ENCODE measurements at places on chromosomes 3 and 15.
A peak's percentile ranks its signal among the peaks of the same experiment; 100 is the strongest.

DNA sequence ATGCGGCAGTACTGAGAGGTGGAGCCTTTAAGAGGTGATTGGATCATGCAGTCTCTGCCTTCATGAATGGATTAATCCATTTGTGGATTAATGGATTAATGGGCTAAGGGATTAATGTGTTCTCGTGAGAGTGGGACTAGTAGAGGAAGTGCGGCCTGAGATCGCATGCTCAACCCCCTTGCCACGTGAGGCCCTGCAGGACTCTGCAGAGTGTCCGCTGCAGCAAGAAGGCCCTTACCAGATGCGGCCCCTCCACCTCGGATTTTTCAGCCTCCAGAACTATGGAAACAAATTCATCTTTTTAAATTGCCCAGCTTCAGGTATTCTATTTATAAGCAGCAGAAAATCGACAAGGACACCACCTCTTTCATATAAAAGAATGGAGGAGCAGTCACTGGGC is 148.8 kb downstream of the TPRA1 start:
- no peak overlapping the region for H3K4me3 ChIP-seq
- H3K36me3 ChIP-seq = no peaks in the 10 kb centered on the region
- H3K4me1 ChIP-seq = no peaks in the 10 kb centered on the region
- no peak for DNase-seq

DNA sequence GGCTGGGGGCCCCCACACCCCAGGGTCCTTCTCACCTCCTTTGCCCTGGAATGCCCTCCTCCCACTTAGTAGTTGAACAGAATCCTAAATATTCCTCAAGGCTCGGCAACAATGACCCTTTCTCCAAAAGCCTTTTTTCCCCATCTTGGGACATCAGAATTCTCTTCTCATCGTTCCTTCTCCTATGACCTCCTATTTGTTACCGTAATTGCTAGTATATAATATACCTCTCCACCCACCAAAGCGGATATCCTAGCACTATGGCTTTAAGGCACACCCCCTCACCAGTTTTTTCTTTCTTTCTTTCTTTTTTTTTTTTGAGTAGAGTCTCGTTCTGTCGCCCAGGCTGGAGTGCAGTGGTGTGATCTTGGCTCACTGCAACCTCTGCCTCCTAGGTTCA is 16.8 kb downstream of the HDAC11 start:
- DNase-seq = no peak
- peaks cover 8% of the 10 kb centered on the region for H3K36me3 ChIP-seq
- H3K27ac ChIP-seq = no peak overlapping the region

GRCh38 chr15:58285212-58285920 is 146.4 kb upstream of the LIPC start:
- H3K4me1 ChIP-seq = no peaks in the 10 kb centered on the region
- H3K4me3 ChIP-seq = no peak overlapping the region
- H3K36me3 ChIP-seq = no peaks in the 10 kb centered on the region

GRCh38 chr3:29755416-29755815 is 474.5 kb downstream of the RBMS3 start:
- H3K4me3 ChIP-seq = no peak overlapping the region
- no peaks in the 10 kb centered on the region for H3K36me3 ChIP-seq
- no peaks in the 10 kb centered on the region for H3K27me3 ChIP-seq
- H3K4me1 ChIP-seq = peaks cover 26% of the 10 kb centered on the region
- DNase-seq = no peak
- H3K27ac ChIP-seq = no peak overlapping the region

- H3K4me3 ChIP-seq = peak overlapping the region; percentile 6
- DNase-seq = peak; percentile 75
- H3K27ac ChIP-seq = peak overlapping the region; percentile 43
- peaks cover 19% of the 10 kb centered on the region for H3K4me1 ChIP-seq
These were observed 31.1 kb downstream of the FAM174B start for GRCh38 chr15:92624401-92624991.

DNA sequence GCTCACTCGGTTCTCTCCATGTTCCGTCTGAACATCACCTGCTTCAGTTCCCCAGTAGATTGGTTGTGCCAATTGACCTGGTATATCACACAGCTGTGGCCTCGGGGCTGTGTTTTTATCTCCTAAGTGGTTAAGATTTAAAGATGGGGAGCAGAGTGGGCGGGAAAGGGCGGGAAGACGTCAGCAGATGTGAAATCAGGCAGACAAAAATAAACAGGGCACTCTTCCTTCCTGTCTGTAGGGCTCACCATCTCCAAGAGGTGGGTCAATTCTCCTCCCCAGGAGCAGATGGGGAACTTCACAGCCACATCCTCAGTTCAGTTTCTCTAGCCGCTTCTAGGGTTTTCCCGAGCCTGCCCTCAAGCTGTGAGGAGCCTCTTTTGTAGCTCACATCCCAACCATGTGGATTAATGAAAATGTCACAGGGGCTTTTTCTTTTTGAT is 26.8 kb upstream of the LIMD1 start:
- H3K4me3 ChIP-seq = no peak overlapping the region
- H3K4me1 ChIP-seq = peaks cover 6% of the 10 kb centered on the region
- peak overlapping the region; percentile 39 for H3K27ac ChIP-seq
- no peaks in the 10 kb centered on the region for H3K27me3 ChIP-seq
- DNase-seq = no peak
- H3K36me3 ChIP-seq = no peaks in the 10 kb centered on the region

DNA sequence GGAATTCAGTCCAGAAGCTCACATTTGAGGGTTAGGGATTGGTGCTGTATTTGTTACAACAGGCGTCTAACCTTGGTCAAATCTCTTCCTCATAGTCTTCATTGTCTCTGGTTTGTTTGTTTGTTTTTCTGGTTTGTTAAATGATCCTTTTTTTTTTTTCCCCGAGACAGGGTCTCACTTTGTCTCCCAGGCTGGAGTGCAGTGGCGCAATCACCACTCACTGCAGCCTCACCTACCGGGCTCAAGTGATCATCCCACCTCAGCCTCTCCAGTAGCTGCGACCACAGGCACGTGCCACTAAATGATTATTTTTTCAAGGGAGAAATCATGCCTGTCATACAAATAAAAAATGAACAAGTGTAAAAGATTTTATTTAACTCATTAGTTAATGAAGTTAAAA is 14.3 kb upstream of the ADPGK start:
- DNase-seq = no peak
- no peak overlapping the region for H3K27ac ChIP-seq

GRCh38 chr3:84692261-84692660 is 266.5 kb upstream of the CADM2 start:
- no peaks in the 10 kb centered on the region for H3K4me1 ChIP-seq
- H3K36me3 ChIP-seq = no peaks in the 10 kb centered on the region
- DNase-seq = no peak
- no peak overlapping the region for H3K27ac ChIP-seq

- no peaks in the 10 kb centered on the region for H3K4me1 ChIP-seq
- no peak overlapping the region for H3K27ac ChIP-seq
- peaks cover 66% of the 10 kb centered on the region for H3K36me3 ChIP-seq
- no peak overlapping the region for H3K4me3 ChIP-seq
These were observed 33.0 kb downstream of the NME9 start for GRCh38 chr3:138296639-138297038.

DNA sequence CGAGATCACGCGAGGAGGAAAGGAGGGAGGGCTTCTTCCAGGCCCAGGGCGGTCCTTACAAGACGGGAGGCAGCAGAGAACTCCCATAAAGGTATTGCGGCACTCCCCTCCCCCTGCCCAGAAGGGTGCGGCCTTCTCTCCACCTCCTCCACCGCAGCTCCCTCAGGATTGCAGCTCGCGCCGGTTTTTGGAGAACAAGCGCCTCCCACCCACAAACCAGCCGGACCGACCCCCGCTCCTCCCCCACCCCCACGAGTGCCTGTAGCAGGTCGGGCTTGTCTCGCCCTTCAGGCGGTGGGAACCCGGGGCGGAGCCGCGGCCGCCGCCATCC is 1.1 kb upstream of the SETD5 start:
- H3K36me3 ChIP-seq = peaks cover 20% of the 10 kb centered on the region
- H3K4me1 ChIP-seq = peaks cover 65% of the 10 kb centered on the region
- H3K27ac ChIP-seq = peak overlapping the region; percentile 99
- H3K4me3 ChIP-seq = peak overlapping the region; percentile 54

- no peak overlapping the region for H3K27ac ChIP-seq
- no peaks in the 10 kb centered on the region for H3K27me3 ChIP-seq
- DNase-seq = no peak
- H3K36me3 ChIP-seq = no peaks in the 10 kb centered on the region
These were observed 103.0 kb downstream of the ISL2 start for GRCh38 chr15:76439542-76439941.

DNA sequence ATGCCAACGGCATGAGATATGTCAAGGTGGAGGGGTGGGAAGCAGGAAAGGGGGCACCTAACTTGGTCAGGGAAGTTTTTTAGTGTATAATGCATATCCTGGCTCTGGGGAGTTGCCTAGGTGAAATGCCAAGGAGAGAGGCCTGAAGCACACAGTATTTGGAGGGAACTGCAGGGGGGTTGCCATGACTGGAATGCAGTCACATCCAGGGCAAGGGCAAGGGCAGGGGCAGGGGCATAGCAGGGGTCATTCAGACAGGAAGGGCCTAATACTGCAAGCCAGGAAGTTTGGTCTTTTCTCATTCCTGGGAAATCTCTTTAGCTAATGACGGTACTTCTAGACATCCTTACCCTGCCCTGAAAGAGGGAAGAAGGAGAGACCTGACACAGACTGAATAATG is 60.5 kb downstream of the MYRIP start:
- DNase-seq = no peak
- H3K27ac ChIP-seq = no peak overlapping the region
- no peak overlapping the region for H3K4me3 ChIP-seq

DNA sequence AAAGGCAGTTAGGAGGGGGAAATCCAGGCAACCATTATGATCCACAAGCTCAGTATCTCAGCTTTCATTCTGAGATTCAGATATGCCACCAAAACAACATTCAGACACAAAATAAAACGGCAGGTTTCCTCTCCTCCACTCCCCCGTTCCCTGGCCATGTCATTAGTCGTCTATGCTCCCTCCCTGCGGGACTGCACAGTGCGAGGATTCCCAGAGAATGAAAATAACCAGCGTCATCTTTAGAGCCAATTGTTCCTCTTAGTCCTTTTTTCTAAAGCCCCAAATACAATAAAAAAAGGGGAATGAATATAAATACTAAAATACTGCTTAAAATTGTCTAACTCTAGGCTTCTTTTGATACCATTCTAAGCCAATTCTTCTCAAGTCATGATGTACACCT is 7.8 kb upstream of the SLCO3A1 start:
- no peak overlapping the region for H3K4me3 ChIP-seq
- H3K36me3 ChIP-seq = no peaks in the 10 kb centered on the region
- DNase-seq = no peak
- H3K27me3 ChIP-seq = no peaks in the 10 kb centered on the region

- no peak for DNase-seq
- no peaks in the 10 kb centered on the region for H3K27me3 ChIP-seq
- H3K4me3 ChIP-seq = no peak overlapping the region
- H3K4me1 ChIP-seq = peaks cover 4% of the 10 kb centered on the region
These were observed 88.3 kb upstream of the ST8SIA2 start for GRCh38 chr15:92305343-92305742.

- H3K27me3 ChIP-seq = no peaks in the 10 kb centered on the region
- no peak for DNase-seq
- H3K27ac ChIP-seq = no peak overlapping the region
- H3K4me1 ChIP-seq = peaks cover 12% of the 10 kb centered on the region
These were observed 49.7 kb downstream of the PDHB start for GRCh38 chr3:58383904-58384303.

All from heart left ventricle (tissue), 16 donors.